ENCODE measurements at places on chromosomes 2 and 18.

- DNase-seq = peak; percentile 62
Observed at GRCh38 chr2:230219419-230220331, at the start of gene SP110. SP110 (minus strand) TSS chr2:230219984; CDS start chr2:230216927, 3,057 bp downstream.

DNA sequence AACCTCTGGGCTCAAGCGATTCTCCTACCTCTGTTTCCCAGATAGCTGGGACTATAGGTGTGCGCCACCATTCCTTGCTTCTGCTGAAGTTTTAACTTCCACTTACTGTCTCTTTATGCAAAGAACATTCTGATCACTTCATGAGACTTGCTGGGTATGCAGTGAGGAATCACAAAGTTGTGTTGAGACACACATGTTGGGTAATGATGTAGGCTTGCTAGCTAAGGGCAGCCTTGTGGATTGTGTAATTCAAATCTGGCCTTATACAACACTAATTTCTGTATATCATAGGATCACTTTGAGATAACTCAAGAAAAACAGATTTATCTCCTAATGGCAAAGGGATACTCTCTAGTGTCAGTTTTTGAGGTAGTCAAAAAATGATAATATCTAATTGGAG is 24.2 kb downstream of the XRCC5 start:
- no peak for DNase-seq

DNA sequence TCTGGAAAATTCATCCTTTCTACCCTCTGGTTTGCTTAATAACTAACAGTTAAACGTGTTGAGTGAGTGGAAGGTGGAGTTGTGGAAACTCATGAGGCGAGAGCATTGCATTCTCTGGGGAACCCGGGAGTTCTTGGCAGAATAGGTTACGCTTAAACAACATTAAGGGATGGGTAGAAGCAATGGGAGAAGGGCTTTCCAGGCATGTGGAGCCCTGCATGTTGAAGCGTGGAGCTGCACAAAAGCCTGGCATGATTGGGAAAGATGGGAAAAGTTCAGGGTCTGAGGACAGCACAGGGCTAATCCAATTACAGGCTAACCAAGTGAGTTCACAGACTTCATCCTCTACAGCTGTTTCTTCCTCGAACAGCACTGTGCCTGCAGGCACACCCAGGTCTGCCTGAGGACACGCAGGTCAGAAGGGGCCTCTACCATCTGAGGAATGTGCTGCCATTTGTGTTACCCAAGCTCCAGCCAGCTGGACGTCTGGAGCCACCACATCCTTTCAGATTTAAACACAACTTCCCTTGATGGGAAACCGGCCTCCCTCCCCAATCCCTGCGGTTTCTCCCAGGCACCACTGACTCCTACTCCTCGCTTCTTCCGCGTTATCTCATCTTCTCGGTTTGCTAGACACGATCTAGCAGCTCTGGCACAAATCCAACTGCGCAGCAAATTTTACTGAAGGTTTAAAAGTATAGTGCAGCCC is 164.2 kb downstream of the ANTXR1 start:
- DNase-seq = no peak

GRCh38 chr18:51051105-51051712 is 21.2 kb downstream of the SMAD4 start:
- DNase-seq = peak; percentile 89

DNA sequence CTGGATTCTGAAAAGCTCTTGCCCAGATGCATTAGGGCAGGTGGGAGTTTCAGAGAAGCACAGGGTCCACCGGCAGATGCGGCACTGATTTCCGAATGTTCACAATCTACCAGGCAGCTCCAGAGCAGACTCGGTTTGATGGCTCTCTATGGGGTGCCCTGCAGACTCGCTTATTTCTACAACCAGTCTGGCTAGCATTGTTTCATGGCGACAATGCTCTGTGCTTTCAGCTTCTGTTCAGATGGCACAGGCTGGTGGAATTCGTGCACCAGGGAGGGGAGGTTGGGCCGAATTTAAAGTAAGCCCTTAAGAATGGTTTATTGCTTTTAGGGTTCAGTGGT is 9.9 kb downstream of the MYT1L start:
- no peak for DNase-seq

GRCh38 chr18:23143815-23144261 is 8.6 kb downstream of the CABLES1 start:
- DNase-seq = no peak

DNA sequence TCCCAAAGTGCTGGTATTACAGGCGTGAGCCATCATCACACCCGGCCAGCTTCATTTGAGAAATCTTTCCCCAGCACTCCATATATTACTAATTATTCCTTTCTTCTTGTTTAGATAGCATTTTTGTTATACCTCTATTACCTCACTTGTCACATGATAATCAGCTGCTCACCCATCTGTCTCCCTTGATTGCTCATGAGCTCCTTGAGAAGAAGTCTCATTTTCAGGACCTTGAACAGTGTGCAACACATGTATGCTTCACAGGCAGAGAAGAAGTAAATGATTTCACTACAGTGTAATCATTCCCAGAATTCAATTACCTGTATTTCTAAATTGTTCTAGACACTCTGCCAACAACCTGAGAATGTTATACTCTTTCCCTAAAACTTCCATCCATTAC is 6.2 kb downstream of the PAIP2B start:
- DNase-seq = no peak

DNA sequence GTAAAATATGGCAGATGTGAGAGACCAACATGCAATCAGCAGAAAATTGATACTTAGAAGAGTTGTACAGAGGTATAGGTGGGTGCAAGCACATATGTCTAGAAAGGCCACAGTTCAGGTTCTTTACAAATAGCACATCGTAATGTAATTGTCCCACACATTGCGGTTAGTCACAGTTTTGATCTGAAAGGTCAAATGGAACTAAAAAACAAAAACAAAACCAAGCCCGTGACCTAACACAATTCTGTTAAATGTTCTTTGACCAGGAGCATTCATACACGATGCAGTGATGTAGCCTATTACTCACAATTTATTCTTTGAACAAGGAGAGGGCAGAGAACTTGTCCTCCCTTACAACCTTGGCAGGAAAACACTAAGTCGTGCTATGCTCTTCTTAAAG is 108.9 kb upstream of the MAP4K3 start:
- no peak for DNase-seq

DNA sequence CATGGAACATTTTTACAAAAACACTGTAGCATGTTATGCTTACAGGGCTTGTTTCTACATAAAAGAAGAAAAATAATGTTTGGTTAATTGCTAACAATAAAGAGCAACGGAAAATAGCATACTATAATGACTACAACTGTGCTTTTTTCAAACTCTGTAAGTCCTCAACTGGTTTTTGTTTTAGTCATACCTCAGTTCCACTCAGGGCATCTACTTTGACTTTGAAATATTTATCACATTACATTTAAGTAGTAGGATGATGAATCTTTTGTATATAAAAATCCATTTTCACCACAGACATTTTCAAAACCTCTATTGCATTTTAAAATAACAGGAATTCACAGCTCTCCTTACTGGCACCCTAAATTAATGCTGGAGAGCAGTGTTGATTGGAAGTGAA is 8.3 kb downstream of the SATB2 start:
- no peak for DNase-seq

GRCh38 chr2:218878926-218879761 is 1.5 kb upstream of the WNT10A start:
- DNase-seq = no peak

- no peak for DNase-seq
Observed at GRCh38 chr2:25497918-25498407, 156.2 kb upstream of the DNMT3A start.

Data from DMS53 (cell line).